Temporal lobe (tissue), 4 donors: ENCODE measurements at places on chromosomes 6 and 20. TPM values are rescaled to one million over a fixed set of nuclear protein-coding genes. Genes with fewer than 3 reads are reported as not detected.

Gene C20orf202
- total RNA-seq = 0.49 TPM

Gene SLC17A5
- 17.0 TPM for total RNA-seq

Gene VWA7
- total RNA-seq = 0.98 TPM

Gene TENT5A
- total RNA-seq = 2.5 TPM

Gene FOXC1
- 6.9 TPM for total RNA-seq

Gene HLA-DQB2
- not detected for total RNA-seq

Gene WFDC12
- not detected for total RNA-seq

Gene TMEM170B
- total RNA-seq = 47.9 TPM

Gene METTL24
- 0.98 TPM for total RNA-seq

Gene TREML1
- not detected for total RNA-seq

Gene STMND1
- 0.25 TPM for total RNA-seq

Gene WDR27
- 23.1 TPM for total RNA-seq

Gene ZNF322
- 31.5 TPM for total RNA-seq

Gene SRPK1
- 82.4 TPM for total RNA-seq

Gene XPO5
- total RNA-seq = 29.7 TPM

Gene ABHD16B
- not detected for total RNA-seq

Gene HLA-DRB5
- total RNA-seq = not detected

Gene BACH2
- total RNA-seq = 63.4 TPM

Gene PTCRA
- total RNA-seq = not detected

Gene NKAIN4
- 9.6 TPM for total RNA-seq

Gene RNF144B
- total RNA-seq = 2.0 TPM

Gene ACAT2
- 61.5 TPM for total RNA-seq
